Endothelial cell of coronary artery (primary cell): ENCODE measurements at places on chromosomes 7 and 10. TPM values are rescaled to one million over a fixed set of nuclear protein-coding genes. Genes with fewer than 3 reads are reported as not detected.

Gene AP1S1
- total RNA-seq, result 154 and 216 TPM in 2 replicates

Gene GPR26
- not detected in 2 replicates for total RNA-seq

Gene TEX36
- total RNA-seq, result not detected in 2 replicates

Gene SUN3
- total RNA-seq, result not detected in 2 replicates

Gene PRPS1L1
- total RNA-seq, result not detected in 2 replicates

Gene NXPH1
- total RNA-seq, result not detected in 2 replicates

Gene FGL2
- 0.27 and 3.1 TPM in 2 replicates for total RNA-seq

Gene PON1
- not detected in 2 replicates for total RNA-seq

Gene NAMPT
- 126 and 212 TPM in 2 replicates for total RNA-seq

Gene HTRA1
- 69.6 and 131 TPM in 2 replicates for total RNA-seq

Gene SCART1
- total RNA-seq, result 0.54 and 1.3 TPM in 2 replicates

Gene FXYD4
- total RNA-seq, result not detected in 2 replicates

Gene GARS1
- 127 and 194 TPM in 2 replicates for total RNA-seq

Gene CAV2
- total RNA-seq, result 149 and 215 TPM in 2 replicates

Gene DRGX
- not detected in 2 replicates for total RNA-seq

Gene NIPSNAP2
- 34.8 TPM in 2 replicates for total RNA-seq

Gene ZNF716
- not detected in 2 replicates for total RNA-seq

Gene ZNF853
- total RNA-seq, result 0.54 and 1.3 TPM in 2 replicates

Gene FGFBP3
- 0.09 and 0.19 TPM in 2 replicates for total RNA-seq

Gene NPTX2
- total RNA-seq, result 1.3 and 2.3 TPM in 2 replicates

Gene SFTPA1
- total RNA-seq, result not detected in 2 replicates

Gene FAM25G
- not detected in 2 replicates for total RNA-seq

Gene C10orf53
- not detected in 2 replicates for total RNA-seq

Gene OGDHL
- 0.19 and 0.99 TPM in 2 replicates for total RNA-seq

Gene ENTPD1
- 2.1 and 3.3 TPM in 2 replicates for total RNA-seq

Gene DKK1
- total RNA-seq, result 86.2 and 112 TPM in 2 replicates

Gene FFAR4
- total RNA-seq, result not detected in 2 replicates

Gene UNC5B
- 16.5 and 23.7 TPM in 2 replicates for total RNA-seq

Gene CTAGE6
- total RNA-seq, result 0.18 and 2.2 TPM in 2 replicates

Gene WEE2
- 0.09 TPM in 1 of 2 replicates, not detected in the other for total RNA-seq

Gene ADRB1
- not detected in 2 replicates for total RNA-seq
